Activated naive CD4-positive, alpha-beta T cell treated with Interleukin-2 at 50 U/mL for 16 hours (primary cell): ENCODE measurements at places on chromosomes 13 and 19.

GRCh38 chr13:48110132-48110868, 15.4 kb upstream of the MED4 start:
- no peak for DNase-seq

DNA sequence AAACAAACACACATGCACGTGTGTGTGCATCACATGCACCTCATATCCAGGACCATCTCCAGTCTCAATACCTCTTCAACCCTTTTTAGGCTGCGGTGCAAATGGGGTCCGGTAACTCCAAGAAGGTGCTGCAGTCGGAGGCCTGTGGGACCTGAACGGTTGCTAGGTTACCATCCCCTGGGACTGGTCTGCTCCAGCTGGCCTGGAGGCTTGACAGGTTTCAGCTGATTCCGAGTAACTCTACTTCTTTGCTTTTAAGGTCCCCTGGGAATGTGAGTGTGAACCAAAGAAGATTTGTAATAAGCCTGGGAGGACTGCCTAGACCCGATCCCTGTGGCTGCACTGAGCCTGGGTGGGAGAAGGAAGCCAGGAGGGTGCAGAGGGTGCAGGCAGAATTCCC, 117.5 kb downstream of the CCNA1 start:
- no peak for DNase-seq

DNA sequence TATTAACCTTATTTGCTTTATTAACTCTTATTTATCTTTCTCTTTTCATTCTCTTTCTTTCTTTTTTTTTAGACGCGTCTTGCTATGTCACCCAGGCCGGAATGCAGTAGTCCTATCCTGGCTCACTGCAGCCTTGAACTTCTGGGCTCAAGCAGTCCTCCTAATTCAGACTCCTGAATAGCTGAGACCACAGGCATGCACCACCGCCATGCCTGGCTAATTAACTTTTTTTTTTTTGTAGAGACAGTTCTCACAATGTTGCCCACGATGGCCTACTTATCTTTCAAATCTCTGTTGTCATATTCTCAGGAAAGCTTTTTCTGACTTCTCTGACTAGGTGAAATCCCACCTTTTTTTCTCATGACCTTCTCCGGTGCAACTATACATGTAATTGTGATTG, 7.8 kb upstream of the SPRY2 start:
- no peak for DNase-seq

- DNase-seq = no peak
These were observed 10.7 kb upstream of the CRTC1 start for GRCh38 chr19:18672606-18673337.

- no peak for DNase-seq
These were observed 291.1 kb downstream of the LMO7 start for GRCh38 chr13:75927183-75927669.
